Heart right ventricle (tissue), 16 donors: ENCODE measurements at places on chromosomes 4 and X. TPM values are rescaled to one million over a fixed set of nuclear protein-coding genes. Genes with fewer than 3 reads are reported as not detected.

DNA sequence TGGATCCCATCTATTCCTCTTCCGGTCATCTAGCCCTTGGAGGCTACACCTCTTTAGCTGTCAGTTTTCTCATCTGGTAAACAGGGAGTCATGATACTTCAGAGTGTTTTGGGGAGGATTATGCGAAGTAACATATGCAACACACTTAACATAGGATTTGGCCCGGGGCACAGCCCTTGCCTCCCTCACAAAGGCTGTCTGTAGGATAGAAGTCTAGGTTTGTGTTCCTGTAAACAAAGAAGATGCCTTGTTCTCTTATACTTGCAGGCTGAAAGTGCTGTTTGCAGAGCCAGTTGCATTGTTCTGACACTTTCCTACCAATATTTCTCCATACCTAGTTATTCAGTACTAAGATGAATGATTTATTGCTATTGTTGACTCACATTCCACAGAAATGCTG, 2.2 kb upstream of the APELA start:
- DNase-seq, result no peak

GRCh38 chrX:34227804-34228203, 95.7 kb upstream of the FAM47A start:
- DNase-seq, result no peak

DNA sequence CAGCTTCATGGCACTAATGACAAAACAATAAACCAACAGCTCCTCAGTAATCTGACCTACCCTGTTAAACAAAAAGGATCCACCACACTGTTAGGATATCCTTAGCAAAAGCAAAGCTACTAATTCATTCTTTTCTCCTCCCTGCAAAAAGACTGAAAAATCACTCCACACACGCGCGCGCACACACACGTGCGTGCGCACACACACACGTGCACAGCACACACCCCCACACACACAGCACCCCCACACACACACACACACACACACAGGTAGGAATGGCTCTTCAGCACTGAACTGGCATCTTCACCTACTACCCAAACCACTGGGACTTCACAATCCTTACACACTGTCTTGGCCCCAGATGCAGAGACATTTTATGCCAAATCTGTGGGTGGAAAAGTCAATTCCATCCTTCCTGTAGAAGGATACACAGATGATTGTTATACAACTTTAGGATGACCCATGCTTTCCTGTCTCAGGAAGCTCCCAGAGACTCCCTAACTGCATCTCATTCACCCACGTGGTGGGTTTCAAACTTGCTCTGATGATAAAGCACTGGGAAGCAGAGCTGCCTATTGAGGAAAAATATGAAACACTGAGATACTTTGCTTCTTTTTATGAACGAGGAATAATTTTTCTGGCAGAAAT, 102.5 kb downstream of the TSPAN5 start:
- no peak for DNase-seq

DNA sequence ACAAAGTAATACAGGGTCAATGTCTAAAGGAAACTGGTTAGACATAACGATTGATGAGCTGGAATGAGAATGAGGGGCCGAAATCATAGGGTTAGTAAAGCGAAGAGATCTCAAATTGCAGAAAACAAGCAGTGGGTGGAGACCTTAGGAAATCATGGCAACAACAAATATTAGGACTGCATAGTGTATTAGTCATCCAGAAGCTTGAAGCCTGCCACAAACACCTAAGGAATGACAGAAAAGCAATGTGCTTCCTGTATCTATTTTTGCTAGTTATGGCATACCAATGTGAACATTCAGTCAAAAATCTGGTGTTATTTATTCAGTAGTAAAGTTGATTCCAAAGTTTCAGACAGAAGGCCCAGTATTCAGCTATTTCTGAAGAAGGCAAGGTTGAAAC, 410.9 kb upstream of the CT83 start:
- DNase-seq, result no peak

DNA sequence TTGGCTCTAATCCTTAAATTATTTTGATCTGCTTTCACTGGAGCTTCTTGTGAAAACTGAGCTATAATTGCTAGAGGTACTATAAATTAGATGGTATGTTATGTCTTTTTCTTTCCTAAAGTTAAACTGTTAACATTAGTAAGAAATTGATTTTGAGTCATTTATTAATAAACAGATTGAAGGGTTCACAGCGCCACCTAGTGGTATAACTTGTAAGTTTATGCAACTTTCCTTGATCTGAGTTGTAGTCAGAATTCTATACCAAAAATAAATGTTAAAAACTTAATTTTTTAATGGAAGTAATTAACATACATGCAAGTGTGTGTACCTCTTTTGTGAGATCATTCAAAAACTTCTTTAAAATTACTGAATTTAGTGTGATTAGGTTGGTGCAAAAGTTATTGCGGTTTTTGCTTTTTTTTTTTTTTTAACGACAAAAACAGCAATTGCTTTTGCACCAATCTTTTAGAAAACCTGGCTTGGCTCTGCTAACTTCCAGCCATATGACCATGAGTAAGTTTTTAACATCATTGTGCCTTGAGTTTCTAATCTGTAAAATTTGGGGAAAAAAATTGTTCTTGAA, 151.5 kb downstream of the CENPC start:
- DNase-seq, result no peak

DNA sequence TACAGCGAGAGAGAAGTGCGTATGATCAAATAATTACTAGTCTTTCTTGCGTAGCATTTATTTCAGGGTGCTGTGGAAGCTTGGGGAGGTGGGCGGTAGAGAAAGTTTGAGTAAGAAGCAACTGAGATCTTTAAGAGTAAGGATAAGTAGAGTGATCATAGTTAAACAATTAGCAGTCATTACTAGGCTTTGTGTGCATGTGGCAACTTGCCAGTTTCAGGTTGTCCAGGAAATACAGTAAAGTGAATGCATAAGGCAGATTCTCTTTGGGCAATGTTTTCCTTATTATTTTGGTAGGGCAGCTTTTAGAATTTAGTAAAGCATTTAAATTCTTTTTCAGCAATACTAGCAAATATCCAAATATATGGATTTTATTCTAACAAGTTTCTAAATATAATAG, 57.0 kb downstream of the HPGDS start:
- DNase-seq, result no peak

DNA sequence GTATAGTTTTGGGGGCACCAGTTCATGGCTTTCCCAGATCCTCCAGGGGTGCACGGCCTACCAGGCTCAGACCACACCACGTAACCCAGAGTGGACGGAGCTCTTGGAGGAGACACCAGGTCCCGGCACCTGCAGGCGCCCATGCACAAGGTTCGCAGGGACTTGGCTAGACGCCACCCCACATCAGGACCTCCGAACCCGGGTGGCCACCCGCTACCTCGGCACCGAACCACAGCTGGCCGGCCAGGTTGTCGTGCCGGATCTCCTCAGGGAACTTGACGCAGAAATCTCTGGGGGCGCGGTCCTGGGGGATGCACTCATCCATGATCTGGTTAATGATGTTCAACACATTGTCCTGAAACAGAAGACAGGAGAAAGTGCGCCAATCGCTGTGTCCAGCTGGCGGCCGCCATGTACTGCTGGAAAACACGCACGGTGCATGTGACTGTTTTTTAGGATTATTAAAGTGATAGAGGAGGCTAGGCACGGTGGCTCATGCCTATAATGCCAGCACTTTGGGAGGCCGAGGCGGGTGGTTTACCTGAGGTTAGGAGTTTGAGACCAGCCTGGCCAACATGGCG, 77.1 kb downstream of the ZFYVE28 start:
- DNase-seq, result no peak

- no peak for DNase-seq
Observed at GRCh38 chrX:119411959-119412358, 12.8 kb downstream of the SLC25A43 start.

DNA sequence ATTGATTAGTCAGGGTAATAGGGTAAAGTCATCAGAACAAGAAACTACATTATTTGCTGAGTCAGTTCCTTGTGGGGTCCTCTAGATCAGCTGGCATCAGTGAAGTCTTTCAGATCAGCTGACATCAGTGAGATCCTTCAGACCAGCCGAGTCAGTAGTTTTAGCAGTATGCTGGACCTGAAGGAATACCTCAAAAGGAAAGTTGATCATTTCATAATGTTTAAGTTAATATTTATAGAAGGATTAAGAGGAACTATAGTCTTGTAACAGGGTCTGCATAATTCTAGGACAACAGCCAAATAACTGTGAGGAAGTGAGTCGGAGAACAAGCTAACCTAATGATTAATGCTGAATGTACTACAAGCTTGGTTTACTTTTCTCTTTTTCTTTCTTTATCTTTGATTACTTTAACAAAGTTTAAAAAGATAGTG, 958 bp upstream of the UGT2B7 start:
- no peak for DNase-seq

DNA sequence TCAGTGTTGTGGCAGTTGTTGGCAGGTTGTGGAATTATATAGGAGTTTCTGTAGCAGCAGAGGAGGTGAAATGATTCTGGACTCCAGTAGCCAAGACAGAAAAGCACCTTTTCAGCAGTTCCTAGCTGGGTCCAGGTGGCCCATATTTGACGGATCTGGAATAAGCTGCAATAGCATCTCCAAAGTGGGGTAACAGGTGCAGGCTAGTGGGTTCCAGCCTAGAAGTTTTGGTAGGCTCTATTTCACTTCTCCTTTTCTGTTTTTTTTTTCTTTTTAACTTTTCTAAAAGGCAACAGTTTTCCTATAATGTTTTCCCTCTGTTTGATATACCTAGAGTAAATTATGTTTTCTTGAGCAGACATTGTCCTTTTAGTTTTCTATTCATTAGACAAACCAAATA, 392.5 kb downstream of the C4orf33 start:
- no peak for DNase-seq

DNA sequence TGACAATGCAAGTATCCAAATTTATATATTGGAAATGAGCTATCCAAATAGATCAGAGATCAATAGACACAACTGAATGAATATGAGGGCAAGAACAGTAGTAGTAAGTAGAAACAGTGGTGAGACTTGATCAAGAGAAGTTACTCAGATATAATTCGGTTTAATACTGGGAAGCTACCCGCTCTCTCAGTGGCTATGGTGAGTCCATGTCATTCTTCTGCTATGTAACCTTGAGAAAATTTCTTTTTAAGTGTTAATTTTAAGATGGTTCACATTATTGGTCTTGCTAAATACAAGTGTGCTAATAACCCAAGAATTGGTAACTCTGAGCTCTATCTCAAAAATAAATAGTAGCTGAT, 53.6 kb downstream of the LEF1 start:
- no peak for DNase-seq

GRCh38 chr4:138796761-138797160, 218.8 kb upstream of the NOCT start:
- DNase-seq, result no peak

DNA sequence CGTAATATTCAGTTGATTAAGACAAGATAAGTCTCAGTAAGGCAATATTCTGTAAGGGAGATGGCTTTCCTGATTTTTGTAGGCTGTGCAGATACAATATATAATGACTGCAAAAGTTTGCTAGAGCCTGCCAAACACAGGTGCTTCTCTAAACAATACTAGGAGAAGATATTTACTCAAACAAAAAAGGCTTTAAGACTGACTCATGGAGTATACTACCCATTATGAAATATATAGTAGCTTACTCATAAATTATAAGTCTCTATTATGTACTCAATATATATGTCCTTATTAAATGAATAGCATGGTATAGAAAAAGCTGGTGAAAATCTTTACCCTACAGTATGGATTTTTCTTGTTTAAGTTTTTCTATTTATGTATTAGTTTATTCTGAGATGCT, 93.2 kb upstream of the IL15 start:
- DNase-seq, result no peak

Gene CTAG2
- total RNA-seq, result not detected

Gene LGI2
- total RNA-seq, result 7.9 TPM

Gene MAGEB1
- not detected for total RNA-seq

Gene CTSO
- total RNA-seq, result 9.1 TPM

Gene SMR3B
- not detected for total RNA-seq

Gene KIAA1210
- total RNA-seq, result not detected

Gene PPP4R3C
- not detected for total RNA-seq

Gene AMER1
- total RNA-seq, result 4.7 TPM

Gene HTT
- 34.0 TPM for total RNA-seq

Gene MAGEB2
- total RNA-seq, result not detected
